ENCODE measurements at places on chromosomes 16 and 17.

DNA sequence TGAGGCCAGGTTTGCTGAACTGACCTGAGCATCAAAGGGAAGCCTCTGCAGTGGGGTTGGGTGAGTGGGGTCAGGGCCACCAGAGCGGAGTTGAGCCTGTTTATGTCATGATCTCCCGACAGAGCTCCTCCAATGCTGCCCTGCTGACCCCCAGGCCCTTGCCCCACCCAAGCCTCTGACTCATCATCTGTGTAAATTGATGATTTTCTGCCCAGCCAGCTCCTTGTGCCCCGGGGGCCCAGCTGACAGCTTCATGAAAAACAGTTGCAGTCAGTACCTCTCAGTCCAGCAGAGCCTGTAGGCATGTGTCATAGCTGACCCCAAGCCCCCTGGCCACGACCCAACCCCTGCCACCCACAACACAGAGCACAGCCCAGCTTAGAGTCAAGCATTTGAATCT lies 134.9 kb downstream of the CCT6B start:
- no peak for DNase-seq

DNA sequence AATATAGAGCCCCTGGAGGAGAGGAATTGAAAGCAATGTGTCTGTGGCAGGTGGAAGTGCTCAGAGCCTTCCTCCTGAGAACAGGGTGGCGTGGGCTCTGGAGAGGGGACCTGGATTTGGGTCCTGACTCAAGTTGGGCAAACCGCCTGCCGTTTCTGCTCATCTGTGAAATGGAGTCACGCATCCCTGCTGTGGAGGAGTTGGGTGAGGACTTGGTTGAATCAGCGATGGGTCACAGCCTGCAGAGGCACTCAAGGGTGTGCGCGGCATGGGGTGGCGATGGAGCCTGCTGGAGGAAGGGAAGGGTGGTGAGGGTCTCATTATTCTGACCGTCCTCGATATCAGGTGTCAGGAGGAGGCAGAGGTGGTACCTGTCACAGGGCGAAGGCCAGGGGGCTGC lies 3.1 kb downstream of the ADAD2 start:
- no peak for DNase-seq

DNA sequence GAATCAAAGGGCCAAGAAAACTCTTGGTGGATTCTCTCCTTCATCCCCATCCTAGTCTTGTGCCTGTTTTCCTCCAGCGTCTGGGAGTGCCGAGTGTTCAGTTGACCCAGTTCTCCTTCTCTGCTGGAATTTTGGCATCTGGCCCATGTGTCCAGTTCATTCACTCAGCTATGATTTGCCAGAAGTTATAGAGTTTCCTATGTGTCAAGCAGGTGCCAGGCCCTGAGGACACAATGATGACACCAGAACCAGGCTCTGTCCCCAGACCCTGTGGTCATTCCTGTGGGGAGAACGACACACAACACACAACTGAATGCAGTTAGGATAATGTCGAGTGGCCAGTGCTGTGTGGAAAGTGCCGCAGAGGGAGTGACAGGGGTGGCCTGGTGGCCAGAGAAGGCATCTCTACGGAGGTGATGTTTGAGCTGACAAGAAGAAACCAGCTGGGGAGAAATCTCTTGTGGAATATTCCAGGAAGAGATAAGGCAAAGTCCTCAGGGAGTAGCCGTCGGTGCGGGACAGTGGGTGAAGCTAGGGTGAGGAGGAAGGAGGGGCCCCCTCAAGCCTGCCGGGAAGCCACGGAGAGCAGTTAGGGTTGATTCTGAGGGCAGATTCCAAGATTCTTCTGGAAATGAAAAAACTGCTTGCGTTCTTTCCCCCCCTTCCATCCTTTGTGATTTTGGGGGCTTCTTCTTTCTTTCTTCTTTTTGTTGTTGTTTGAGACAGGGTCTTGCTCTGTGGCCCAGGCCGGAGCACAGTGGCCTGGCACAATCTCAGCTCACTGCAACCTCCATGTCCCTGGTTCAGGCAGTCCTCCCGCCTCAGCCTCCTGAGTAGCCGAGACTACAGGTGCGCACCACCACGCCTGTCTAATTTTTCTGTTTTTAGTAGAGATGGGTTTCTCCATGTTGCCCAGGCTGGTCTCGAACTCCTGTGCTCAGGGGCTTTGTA lies 35.8 kb upstream of the IL34 start:
- DNase-seq, result no peak

GRCh38 chr17:65049085-65049756 lies 7.3 kb downstream of the GNA13 start:
- no peak for DNase-seq

- peak; percentile 33 for DNase-seq
Observed at GRCh38 chr17:60390925-60391470, 935 bp downstream of the USP32 start.

GRCh38 chr16:75931970-75932369 lies 205.7 kb upstream of the CPHXL start:
- no peak for DNase-seq

GRCh38 chr16:26583803-26584202 lies 482.9 kb upstream of the C16orf82 start:
- DNase-seq, result no peak

DNA sequence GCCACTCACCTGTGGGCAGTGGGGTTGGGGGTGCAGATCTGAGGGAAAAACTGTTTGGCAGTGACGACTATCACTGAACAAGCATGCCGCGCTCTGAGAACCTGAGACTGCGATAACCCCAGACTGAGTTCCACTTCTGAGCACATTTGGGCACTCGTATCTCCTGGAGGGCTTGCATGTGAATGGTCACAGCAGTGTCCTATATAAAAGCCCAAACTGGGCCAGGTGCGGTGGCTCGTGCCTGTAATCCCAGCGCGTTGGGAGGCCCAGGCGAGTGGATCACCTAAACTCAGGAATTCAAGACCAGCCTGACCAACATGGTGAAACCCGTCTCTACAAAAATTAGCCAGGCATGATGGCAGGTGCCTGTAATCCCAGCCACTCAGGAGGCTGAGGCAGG lies 18.7 kb downstream of the ATP2C2 start:
- DNase-seq, result no peak

GRCh38 chr17:81298325-81298990 lies 3.4 kb upstream of the SLC38A10 start:
- no peak for DNase-seq

GRCh38 chr16:48197294-48197693 lies 41.5 kb upstream of the ABCC12 start:
- no peak for DNase-seq

DNA sequence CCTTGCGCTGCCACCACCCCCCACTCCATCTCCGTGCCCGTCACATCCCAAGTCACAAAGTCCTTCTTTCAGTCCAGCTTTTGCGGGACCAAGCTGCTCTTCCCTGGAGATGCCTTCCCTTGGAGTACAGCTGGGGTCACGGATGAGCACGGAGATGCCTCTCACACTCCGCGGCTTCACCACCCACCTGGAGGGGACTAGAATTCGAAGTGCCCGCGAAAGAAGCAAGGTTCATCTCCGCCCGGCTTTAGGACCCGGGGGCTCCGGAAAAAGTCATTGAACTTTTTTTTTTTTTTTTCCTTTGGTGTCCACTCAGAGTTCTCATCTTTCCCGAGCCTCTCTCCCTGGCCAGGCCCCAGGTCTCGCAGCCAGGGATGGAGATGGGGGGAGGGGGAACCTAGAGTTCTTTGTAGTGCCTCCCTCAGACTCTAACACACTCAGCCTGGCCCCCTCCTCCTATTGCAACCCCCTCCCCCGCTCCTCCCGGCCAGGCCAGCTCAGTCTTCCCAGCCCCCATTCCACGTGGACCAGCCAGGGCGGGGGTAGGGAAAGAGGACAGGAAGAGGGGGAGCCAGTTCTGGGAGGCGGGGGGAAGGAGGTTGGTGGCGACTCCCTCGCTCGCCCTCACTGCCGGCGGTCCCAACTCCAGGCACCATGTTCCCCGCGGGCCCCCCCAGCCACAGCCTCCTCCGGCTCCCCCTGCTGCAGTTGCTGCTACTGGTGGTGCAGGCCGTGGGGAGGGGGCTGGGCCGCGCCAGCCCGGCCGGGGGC lies at the start of gene FKBP10:
Gene FKBP10, plus strand, starts transcription at position 624 of the 771 bp plus-strand sequence. Its CDS starts 31 bp downstream, at position 655.
- DNase-seq, result no peak

- DNase-seq, result no peak
Observed at GRCh38 chr17:77405867-77406732, 265.3 kb downstream of the SEC14L1 start.

GRCh38 chr16:1700246-1700645 lies 5.7 kb upstream of the MAPK8IP3 start:
- DNase-seq, result no peak

GRCh38 chr17:14904386-14904785 lies 360.7 kb downstream of the PMP22 start:
- DNase-seq, result no peak

DNA sequence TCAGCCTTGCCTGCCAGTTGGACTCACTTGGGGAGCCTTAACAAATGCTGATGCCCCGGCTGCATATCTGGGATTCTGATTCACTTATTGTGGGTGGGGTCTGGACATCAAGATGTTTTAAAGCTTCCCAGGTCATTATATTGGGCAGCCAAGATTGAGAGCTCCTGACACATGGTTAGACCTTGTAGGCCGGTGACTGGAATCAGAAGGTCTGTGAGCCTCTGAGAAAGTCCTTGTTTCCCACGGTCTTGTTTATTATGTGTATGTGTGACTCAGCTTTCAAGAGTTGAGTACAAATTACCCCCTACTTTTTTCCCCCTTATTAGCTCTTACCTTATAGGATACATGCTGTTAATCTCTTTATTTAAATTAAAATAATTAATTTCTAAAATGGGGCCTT lies 103.5 kb downstream of the ABCC1 start:
- no peak for DNase-seq

- no peak for DNase-seq
Observed at GRCh38 chr16:27129401-27129800, 62.7 kb downstream of the C16orf82 start.

- no peak for DNase-seq
Observed at GRCh38 chr17:82031303-82031884, at the start of gene RAC3. TSS of gene RAC3 (plus strand) at chr17:82031678. CDS start at chr17:82031762, 84 bp downstream.
